Breast epithelium (tissue), 4 donors: ENCODE measurements at places on chromosomes 11 and 22. TPM values are rescaled to one million over a fixed set of nuclear protein-coding genes. Genes with fewer than 3 reads are reported as not detected.

GRCh38 chr11:76455331-76455730 lies 10.5 kb downstream of the EMSY start:
- DNase-seq = no peak
- H3K27ac ChIP-seq = no peak overlapping the region
- H3K36me3 ChIP-seq = no peaks in the 10 kb centered on the region
- no peak overlapping the region for H3K4me3 ChIP-seq
- no peaks in the 10 kb centered on the region for H3K27me3 ChIP-seq
- no peaks in the 10 kb centered on the region for H3K4me1 ChIP-seq

GRCh38 chr22:45503816-45504372 lies 1.2 kb downstream of the FBLN1 start:
- no peak for DNase-seq
- peak overlapping the region; percentile 79 for H3K27ac ChIP-seq
- no peaks in the 10 kb centered on the region for H3K36me3 ChIP-seq
- peak overlapping the region; percentile 67 for H3K4me3 ChIP-seq
- H3K27me3 ChIP-seq = no peaks in the 10 kb centered on the region

The PLA2G3 gene
- total RNA-seq = not detected

DNA sequence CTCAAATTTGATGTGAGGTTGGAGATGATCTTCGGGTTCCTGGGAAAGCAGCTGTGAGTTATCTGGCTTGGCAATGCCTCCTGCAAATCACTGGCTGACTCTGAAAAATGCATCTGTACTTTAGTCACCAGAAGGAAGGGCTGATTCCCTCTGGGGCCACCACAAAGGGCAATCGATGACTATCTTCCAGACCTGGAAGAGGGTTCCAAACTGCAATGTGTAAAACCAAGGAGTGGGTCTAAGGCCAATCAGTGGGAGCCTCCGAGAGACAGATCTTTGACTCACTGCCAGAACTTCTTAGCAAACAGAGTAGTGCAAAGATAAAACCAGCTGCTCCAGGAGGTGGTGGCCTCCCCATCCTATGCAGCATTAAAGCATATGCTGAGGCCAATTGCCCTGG lies 29.1 kb upstream of the PAK1 start:
- H3K36me3 ChIP-seq = no peaks in the 10 kb centered on the region
- H3K27me3 ChIP-seq = no peaks in the 10 kb centered on the region
- H3K27ac ChIP-seq = no peak overlapping the region
- no peak overlapping the region for H3K4me3 ChIP-seq

The DGAT2 gene
- total RNA-seq = 26.2 TPM
